ENCODE measurements at places on chromosomes 12 and 14. TPM values are rescaled to one million over a fixed set of nuclear protein-coding genes. Genes with fewer than 3 reads are reported as not detected.

- H3K4me1 ChIP-seq = peaks cover 25% of the 10 kb centered on the region
- H3K36me3 ChIP-seq = peaks cover 11% of the 10 kb centered on the region
- DNase-seq = peak; percentile 49
- peak overlapping the region; percentile 5 for H3K27ac ChIP-seq
These were observed 3.8 kb downstream of the ATF7IP start for GRCh38 chr12:14369311-14369710.

Gene GALNT9
- total RNA-seq = not detected

DNA sequence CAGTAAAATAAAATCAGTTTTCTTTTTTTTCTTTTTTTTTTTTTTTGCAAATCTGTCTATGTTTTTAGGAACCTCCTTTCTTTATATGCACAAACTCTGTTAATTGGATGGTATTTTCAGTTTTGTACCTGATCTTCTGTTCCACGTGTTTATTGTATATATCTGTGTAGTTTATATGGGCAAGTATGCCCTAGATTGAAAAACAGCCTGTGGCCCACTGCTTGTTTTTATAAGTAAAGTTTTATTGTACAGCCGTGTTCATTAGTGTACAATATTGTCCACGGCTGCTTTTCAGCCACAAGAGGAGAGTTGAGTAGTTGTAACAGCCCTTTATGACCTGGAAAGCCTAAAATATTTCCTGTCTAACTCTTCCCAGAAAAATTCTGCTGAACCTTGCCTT, 18.7 kb upstream of the MYO1H start:
- no peaks in the 10 kb centered on the region for H3K36me3 ChIP-seq
- H3K4me1 ChIP-seq = no peaks in the 10 kb centered on the region
- no peaks in the 10 kb centered on the region for H3K27me3 ChIP-seq
- no peak overlapping the region for H3K27ac ChIP-seq

DNA sequence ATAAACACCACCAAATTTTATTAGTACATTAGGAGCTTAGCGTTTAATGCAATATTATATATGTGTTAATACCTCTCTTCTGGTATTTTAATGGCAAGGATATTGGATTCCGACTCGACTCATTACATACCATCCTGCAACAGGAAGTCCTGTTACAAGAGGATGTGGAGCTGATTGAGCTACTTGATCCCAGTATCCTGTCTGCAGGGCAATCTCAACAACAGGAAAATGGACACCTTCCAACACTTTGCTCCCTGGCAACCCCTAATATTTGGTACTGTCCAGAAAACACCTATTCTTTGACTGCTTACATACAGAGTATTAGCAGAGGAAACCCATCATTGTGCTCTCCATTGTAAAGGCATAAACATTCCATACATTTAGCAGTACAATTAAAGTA, 45.2 kb downstream of the VEZT start:
- H3K27ac ChIP-seq = no peak overlapping the region
- peaks cover 29% of the 10 kb centered on the region for H3K36me3 ChIP-seq
- no peaks in the 10 kb centered on the region for H3K4me1 ChIP-seq
- DNase-seq = no peak

DNA sequence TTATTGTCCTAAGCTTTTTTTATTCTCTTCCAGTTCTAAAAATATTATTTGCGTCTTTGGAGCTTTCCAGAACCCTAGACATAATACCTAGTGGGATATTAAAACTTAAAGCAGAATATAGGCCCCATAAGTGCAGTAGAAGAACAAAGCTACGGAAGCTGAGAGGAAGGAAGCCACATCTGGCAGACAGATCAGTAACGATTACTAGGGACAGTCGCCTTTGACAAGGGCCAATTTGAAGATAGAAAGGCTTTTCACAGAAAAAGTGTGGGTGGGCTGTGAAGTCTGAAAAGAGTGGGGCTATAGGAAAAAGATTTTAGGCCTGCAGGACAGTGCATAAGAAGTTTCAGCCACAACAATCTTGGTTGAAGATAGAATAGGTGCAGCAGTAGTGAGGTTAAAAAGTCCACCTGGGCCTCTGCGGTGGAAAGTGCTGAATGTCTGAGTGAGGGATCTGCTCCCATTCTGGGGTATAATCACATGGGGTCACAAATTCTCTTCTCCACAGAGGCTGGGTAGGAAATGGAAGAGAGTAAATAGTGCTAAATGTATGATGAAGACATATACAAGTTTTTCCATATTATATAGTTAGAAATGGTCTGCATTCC, 114.5 kb downstream of the CMAS start:
- no peak overlapping the region for H3K4me3 ChIP-seq
- H3K4me1 ChIP-seq = peaks cover 23% of the 10 kb centered on the region
- H3K27me3 ChIP-seq = no peaks in the 10 kb centered on the region

Measured in CD4-positive, alpha-beta T cell (primary cell).